ENCODE measurements at places on chromosomes 7 and 10.

DNA sequence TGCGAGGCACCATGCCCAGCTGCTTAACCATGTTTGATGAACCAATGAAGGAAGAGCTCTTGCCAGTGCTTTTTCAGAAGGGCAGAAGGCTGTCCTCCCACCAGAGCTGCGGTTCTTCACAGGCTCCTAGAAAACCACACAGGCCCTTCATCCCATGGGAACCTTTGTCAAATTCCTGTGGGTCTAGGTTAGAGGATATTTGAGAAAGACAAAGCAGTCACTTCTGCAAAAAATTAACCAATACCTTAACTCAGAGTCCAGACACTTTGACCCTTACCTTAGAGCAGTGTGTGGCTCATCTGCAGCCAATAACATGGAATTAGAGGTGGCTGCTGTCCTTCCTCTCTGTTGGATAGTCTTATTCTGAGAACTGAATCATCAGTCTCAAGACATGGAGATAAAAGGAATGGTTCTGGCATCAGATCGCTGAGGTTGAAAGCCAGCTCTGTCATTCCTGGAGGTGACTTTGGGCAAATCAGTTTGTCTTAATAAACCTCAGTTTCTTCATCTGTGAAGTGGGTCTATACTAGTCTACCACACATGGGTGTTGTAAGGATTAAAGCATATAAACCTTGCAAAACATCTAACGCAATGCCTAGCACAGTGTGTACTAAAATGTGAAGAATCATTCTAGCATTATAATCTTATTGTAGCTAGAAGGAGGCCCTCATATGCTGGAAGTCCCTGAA lies 65.1 kb upstream of the PIP4K2A start:
- DNase-seq, result no peak

DNA sequence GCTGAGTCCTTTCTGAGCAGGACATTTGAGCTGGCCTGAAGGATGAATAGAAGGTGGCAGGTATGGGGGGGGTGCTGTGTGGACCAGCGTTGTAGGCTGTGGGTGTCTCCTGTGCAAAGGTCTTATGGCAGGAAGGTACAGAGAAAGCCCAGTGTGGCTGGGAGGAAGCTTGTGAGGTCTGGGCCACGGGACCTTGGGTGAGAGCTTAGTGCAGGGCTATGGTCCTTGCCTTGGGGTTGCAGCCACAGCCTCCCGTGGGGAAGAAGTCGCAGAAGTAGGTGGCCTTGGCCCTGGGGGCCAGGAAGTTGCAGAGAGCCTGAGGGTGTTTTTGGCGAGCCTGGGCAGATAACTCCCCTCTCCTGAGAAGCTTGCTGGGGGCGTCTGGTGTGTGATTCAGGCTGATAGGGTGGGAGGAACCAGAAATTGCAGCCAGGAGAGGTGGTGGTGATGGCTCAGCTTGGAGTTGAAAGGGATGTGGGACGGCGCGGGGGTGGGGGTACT lies 172.0 kb upstream of the TNRC18 start:
- DNase-seq, result no peak

- no peak for DNase-seq
Measured at GRCh38 chr10:33333260-33334101, 986 bp downstream of the NRP1 start.

GRCh38 chr10:87634311-87634710 lies 25.4 kb upstream of the PAPSS2 start:
- DNase-seq, result no peak

DNA sequence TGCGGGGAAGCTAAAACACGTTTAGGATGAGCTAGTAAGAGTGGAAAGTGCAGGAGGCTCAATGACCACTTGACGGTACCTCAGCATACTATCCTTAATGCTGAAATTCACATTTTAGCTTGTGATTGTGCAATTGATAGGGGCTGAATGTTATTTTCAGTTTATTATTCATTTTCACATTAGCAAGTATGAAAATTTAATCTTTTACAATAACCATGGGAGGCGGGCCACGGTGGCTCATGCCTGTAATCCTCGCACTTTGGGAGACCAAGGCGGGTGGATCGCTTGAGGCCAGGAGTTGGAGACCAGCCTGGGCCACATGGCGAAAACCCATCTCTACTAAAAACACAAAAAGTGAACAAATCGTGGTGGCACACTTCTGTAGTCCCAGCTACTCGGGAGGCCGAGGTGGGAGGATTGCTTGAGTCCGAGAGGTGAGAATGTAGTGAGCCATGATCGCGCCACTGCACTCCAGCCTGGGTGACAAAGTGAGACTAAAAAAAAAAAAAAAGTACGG lies 22.0 kb upstream of the ANLN start:
- DNase-seq, result no peak

DNA sequence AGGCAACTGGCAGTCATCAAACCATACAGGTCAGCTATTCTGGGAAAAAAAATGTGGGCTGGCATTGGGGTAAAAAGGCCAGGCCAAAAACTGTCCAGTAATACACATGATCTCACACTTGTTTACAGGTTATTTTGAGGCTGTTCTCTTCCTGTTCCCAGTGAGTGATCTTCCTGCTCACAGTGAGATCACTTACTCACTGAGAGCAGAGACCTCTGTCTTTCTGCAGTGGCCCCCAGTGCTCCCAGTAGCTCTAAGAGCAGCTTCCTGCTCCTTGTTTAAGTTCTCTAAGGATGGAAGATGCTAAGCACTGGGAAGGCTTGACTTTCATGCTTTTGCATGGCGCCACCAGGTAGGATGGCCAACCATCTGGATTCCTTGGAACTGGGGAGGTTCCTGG lies 93.5 kb upstream of the KIAA1217 start:
- no peak for DNase-seq

GRCh38 chr7:15854841-15855524 lies 168.5 kb upstream of the MEOX2 start:
- no peak for DNase-seq

GRCh38 chr7:5596046-5596895 lies 172.6 kb upstream of the TNRC18 start:
- peak; percentile 67 for DNase-seq

DNA sequence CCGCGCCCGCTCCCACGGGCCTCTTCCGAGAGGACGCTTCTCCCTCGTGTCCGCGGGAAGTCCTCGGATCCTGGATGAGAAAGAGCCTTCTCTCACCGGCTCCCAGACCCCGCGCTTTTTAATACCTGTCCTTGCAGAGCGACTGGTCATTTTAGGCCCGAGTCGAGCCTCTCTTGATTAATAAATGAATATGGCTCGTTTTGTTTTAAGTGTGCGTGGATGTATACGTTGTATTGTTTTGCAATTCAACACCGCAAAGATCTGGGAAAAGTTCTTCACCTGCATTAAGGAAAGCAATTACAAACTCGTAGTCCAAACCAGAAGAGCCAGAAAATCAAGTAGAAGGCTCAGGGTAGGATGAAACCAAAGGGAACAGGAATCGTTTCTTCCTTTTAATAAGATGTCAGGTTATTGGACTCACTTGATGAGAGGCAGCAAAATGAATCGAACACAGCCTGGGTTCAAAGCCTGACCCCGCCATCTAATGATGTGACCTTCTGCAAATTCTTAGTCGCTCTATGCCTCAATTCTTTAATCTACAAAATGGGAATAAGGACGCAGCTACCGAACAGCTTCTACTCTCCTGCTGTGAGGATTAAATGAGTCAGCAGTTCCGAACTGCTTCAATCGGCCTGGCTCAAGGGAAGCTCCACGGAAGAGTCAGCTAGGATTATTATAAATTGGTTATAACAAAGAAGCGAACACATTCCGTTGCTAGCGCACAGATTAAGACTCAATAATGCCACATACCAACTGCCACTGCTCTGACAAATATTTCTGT lies 277.8 kb upstream of the NEBL start:
- DNase-seq, result no peak

DNA sequence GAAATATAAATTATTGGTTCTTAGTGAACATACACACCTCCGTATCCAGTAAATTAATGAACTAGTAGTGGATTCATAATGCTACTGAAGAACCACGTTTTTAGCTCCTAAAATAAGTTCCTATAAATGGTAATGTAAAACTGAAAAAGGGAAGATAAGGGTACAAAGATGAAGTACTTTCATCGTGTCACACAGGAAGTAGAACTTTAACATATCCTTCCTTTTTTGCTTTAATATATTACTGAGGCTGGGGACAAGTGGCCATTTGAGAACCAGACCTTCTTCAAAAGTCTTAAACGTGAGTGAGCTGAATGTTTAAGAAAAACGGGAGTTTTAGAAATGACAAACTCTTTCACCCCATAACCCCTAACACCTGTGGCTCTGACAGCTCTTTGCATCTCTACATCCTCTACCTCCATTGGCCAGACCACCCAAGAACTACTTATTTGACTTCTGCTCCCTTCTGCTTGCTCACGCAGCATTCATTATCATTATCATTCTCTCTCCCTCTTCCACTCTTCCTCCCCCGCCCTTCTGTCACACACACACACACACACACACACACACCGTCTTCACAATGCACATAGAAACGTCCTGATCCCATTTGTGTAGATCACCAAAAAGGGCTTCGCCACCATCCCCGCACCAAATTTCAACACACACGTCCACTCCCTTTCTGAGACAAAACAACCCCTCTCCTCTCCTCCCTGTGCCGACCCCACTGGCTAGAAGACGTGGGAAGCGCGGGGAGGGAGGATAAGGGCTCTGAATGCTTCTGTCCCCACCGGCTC lies 677 bp downstream of the SKAP2 start:
- no peak for DNase-seq

GRCh38 chr10:60358282-60358681 lies 31.4 kb downstream of the ANK3 start:
- DNase-seq, result no peak

GRCh38 chr7:81780914-81781693 lies 11.3 kb upstream of the HGF start:
- no peak for DNase-seq

DNA sequence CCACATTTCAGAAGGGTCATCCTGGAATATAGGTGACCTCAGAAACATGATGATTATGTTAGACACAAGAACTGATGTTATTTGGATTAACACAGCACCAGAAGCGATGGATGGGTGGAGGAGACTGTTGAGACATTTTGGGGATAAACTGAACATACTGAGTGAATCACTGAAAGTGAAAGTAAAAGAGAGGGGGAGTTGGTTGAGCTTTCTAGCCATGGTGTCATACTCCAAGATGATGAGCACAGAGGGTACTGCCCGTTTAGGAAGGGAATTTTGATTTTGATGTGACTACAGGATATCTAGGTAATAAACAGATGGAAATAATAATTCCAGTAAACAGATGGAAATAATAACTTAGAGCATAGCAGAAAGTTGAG lies 248.0 kb upstream of the NPY start:
- no peak for DNase-seq
